ENCODE measurements at places on chromosomes 6 and 20. TPM values are rescaled to one million over a fixed set of nuclear protein-coding genes. Genes with fewer than 3 reads are reported as not detected.

DNA sequence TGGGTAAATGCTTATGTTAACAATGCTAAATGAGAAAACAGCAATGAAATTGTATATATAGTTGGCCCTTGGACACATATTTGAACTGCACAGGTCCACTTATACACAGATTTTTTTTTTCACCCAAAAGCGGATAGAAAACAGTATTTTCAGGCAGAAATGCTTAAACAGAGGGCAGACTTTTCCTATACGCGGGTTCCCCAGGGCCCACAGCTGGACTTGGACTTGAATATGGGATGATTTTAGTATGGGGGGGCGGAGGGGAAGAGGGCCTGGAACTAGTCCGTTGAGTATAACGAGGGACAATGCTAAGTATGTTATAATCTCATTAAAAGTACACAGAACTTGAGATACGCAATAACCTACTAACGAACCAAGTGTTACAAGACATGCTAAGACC, 1.1 kb upstream of the PRSS35 start:
- no peak overlapping the region for H3K4me3 ChIP-seq
- DNase-seq = no peak
- no peak overlapping the region for H3K27ac ChIP-seq

The DUSP15 gene
- total RNA-seq = not detected

The PDE7B gene
- total RNA-seq = 3.5 TPM

GRCh38 chr20:63687419-63688178, 8.9 kb upstream of the TNFRSF6B start:
- peaks cover 4% of the 10 kb centered on the region for H3K4me1 ChIP-seq
- peaks cover 3% of the 10 kb centered on the region for H3K36me3 ChIP-seq
- no peaks in the 10 kb centered on the region for H3K27me3 ChIP-seq
- H3K27ac ChIP-seq = no peak overlapping the region
- no peak overlapping the region for H3K4me3 ChIP-seq

GRCh38 chr20:22574545-22575086, 9.8 kb downstream of the FOXA2 start:
- DNase-seq = no peak
- H3K27me3 ChIP-seq = peaks cover 76% of the 10 kb centered on the region

DNA sequence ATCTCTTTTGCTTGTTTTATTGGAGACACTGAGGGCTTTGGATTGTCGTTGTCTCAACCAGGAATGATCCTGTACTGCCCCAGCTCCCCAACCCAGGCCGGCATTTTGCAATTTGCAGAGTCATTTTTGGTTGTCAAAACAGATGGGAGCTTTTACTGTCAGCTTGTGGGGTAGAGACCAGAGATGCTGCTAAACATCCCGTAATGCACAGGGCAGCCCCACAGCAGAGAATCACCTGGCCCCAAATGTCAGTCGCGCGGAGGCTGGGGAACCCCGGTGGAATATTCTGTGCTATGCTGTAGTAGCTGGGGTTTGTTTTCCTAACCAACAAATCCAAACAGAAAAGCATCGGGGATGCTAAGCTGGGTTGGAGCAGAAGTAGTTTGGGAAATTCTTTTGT, 99.7 kb downstream of the TSHZ2 start:
- no peak overlapping the region for H3K4me3 ChIP-seq
- DNase-seq = no peak
- peaks cover 16% of the 10 kb centered on the region for H3K27me3 ChIP-seq
- H3K27ac ChIP-seq = no peak overlapping the region

The CUL9 gene
- total RNA-seq = 49.9 TPM

DNA sequence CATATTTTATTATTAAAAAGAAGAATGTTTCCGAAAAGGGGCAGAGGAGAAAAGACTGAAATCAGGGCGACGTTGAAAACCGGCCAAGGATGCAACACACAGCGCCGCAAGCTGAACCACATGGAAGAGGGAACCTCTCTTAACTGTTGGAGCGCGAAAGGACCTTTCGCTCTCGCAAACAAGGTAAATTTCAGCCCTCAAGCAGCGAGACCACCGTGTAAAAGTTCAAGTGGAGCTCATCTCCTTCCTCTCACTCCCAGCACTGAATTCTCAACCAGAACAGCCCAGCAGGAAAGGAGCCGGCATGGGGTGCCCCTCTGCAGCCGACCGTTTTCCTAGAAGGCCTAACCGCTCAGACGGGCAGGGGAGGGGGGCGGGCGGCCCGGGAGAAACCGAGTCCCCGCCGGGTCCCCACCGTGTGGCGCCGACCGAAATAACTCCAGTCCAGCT, 621 bp downstream of the GPR63 start:
- H3K36me3 ChIP-seq = no peaks in the 10 kb centered on the region
- H3K4me1 ChIP-seq = peaks cover 25% of the 10 kb centered on the region
- H3K27me3 ChIP-seq = peaks cover 51% of the 10 kb centered on the region
- H3K27ac ChIP-seq = peak overlapping the region; percentile 78

DNA sequence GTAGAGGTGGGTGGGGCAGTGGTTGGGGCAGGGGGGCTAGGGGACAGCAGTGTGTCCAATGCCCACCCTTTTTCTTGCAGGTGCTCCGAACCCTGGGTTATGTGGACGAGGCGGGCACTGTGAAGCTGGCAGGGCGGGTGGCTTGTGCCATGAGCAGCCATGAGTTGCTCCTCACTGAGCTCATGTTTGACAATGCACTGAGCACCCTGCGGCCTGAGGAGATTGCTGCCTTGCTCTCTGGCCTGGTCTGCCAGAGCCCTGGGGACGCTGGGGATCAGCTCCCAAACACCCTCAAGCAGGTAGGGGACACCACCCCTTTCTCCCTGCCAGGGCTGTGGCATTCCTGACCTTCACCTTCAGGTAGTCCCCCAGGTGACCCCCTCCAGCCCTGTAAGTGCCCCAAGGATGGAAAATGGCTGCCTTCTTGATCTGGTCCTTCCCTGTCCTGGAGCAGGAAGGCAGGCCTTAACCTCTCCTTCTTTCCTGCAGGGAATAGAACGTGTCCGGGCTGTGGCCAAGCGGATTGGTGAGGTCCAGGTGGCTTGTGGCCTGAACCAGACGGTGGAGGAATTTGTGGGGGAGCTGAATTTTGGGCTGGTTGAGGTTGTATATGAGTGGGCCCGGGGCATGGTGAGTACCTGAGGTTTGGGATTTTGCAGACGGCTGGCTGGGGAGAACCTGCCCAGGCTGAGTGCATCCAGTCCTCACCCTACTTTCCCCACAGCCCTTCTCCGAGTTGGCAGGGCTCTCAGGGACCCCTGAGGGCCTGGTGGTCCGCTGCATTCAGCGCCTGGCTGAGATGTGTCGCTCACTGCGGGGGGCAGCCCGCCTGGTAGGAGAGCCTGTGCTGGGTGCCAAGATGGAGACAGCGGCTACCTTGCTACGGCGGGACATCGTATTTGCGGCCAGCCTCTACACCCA, 2.9 kb downstream of the DXO start:
- H3K27me3 ChIP-seq = no peaks in the 10 kb centered on the region
- no peak overlapping the region for H3K27ac ChIP-seq
- H3K4me3 ChIP-seq = no peak overlapping the region
- H3K4me1 ChIP-seq = peaks cover 33% of the 10 kb centered on the region
- no peak for DNase-seq

Measured in activated CD8-positive, alpha-beta memory T cell treated with anti-CD3 and anti-CD28 coated beads, Interleukin-2, amount 10 ng/mL, durations not matched to agents 7 days and 5 days (primary cell).